A549 treated with CpdA at 1 μM for 4 hours (cell line): ENCODE measurements at places on chromosomes 5 and 9. TPM values are rescaled to one million over a fixed set of nuclear protein-coding genes. Genes with fewer than 3 reads are reported as not detected.

Gene COL23A1
- not detected in 5 replicates for total RNA-seq

Gene ZNF346
- total RNA-seq = 10.1 to 13.0 TPM (median 11.9 TPM) in 5 replicates

Gene GDNF
- 0.02 to 0.06 TPM (median 0.03 TPM) in 3 of 5 replicates, not detected in the others for total RNA-seq

Gene HOMER1
- 3.7 to 9.7 TPM (median 5.7 TPM) in 5 replicates for total RNA-seq

Gene ANKRD31
- total RNA-seq = 0.03 to 0.12 TPM (median 0.07 TPM) in 5 replicates

Gene ADGRD2
- total RNA-seq = 0.03 TPM in 1 of 5 replicates, not detected in the others

Gene WNT8A
- not detected in 5 replicates for total RNA-seq

Gene TNFSF8
- total RNA-seq = not detected in 5 replicates

Gene ANKRD34B
- total RNA-seq = 0.07 to 0.13 TPM (median 0.12 TPM) in 3 of 5 replicates, not detected in the others

Gene NR6A1
- 1.0 to 2.2 TPM (median 1.7 TPM) in 5 replicates for total RNA-seq

Gene RETREG1
- 1.5 to 2.6 TPM (median 2.3 TPM) in 5 replicates for total RNA-seq

Gene CSF1R
- total RNA-seq = 0.07 to 0.23 TPM (median 0.15 TPM) in 4 of 5 replicates, not detected in the other

Gene DMRT2
- total RNA-seq = 0.09 to 0.13 TPM in 2 of 5 replicates, not detected in the others

Gene F12
- total RNA-seq = 13.4 to 26.6 TPM (median 21.8 TPM) in 5 replicates

Gene PCSK1
- 0.22 to 0.73 TPM (median 0.30 TPM) in 5 replicates for total RNA-seq

Gene UNC5A
- total RNA-seq = 0.22 to 0.39 TPM (median 0.30 TPM) in 5 replicates

Gene CYSRT1
- 3.3 to 5.0 TPM (median 4.0 TPM) in 5 replicates for total RNA-seq

Gene GRIA1
- not detected in 5 replicates for total RNA-seq

Gene ADAMTS2
- total RNA-seq = 0.06 to 0.10 TPM (median 0.07 TPM) in 3 of 5 replicates, not detected in the others

Gene TAF1L
- total RNA-seq = not detected in 5 replicates

Gene RASA1
- total RNA-seq = 19.1 to 27.2 TPM (median 23.9 TPM) in 5 replicates
